ENCODE measurements at places on chromosomes 4 and X. TPM values are rescaled to one million over a fixed set of nuclear protein-coding genes. Genes with fewer than 3 reads are reported as not detected.

DNA sequence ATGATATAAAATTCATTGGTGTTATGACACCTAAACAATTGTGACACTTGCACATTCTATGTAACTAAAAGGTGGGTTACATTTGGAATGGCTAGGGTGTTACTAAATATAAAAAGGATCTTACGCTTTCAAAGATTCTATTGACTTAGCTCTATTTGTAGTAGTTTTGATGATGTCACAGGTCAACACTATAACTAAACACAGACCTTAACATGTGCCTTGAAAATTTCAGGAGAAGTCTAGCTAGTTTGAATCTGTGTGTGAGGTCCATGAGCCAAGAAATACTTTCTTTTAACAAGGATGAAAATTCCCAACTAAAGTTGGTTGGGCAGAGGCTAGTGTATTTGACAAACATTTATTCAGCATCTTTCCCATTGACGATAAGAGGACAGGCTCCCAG lies 298.0 kb downstream of the GPAT3 start:
- DNase-seq = no peak

GRCh38 chr4:159368320-159368719 lies 265.4 kb downstream of the RAPGEF2 start:
- DNase-seq = no peak

The MMRN1 gene
- total RNA-seq = 10.1 TPM

- DNase-seq = no peak
Observed at GRCh38 chr4:34412911-34413310, 1831.4 kb downstream of the ARAP2 start.

GRCh38 chr4:186844059-186844681 lies 120.5 kb upstream of the FAT1 start:
- DNase-seq = peak; percentile 31

The PCDH18 gene
- total RNA-seq = 3.9 TPM

- no peak for DNase-seq
Observed at GRCh38 chrX:132651421-132652086, 162.7 kb upstream of the MBNL3 start.

DNA sequence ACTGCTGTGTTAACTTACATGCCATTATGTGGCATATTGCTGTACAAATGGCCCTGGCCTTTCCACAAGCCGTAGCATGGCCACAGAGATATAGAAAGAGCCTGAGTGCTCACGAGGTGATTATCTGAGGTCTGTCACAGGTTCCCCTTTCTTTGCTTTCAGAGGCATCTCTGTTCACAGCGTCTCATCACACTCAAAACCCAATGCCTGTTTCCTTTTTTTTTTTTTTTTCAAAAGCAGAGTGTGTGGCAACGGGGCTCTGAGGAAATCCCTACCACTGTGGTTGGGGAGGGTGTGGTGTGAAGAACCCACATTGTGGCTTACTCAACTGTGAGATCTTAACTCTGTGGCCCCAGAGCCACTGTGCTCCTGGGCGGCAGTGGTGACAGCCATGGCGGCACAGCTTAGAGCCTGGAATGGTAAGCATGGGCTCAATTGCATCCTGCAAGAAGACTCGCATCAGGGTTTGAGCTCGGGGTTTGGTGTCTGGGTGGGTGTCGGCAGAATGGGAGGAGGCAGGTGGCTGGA lies 30.8 kb downstream of the RTL5 start:
- DNase-seq = peak; percentile 36

The PITX2 gene
- total RNA-seq = 0.50 TPM

The S100G gene
- total RNA-seq = not detected

DNA sequence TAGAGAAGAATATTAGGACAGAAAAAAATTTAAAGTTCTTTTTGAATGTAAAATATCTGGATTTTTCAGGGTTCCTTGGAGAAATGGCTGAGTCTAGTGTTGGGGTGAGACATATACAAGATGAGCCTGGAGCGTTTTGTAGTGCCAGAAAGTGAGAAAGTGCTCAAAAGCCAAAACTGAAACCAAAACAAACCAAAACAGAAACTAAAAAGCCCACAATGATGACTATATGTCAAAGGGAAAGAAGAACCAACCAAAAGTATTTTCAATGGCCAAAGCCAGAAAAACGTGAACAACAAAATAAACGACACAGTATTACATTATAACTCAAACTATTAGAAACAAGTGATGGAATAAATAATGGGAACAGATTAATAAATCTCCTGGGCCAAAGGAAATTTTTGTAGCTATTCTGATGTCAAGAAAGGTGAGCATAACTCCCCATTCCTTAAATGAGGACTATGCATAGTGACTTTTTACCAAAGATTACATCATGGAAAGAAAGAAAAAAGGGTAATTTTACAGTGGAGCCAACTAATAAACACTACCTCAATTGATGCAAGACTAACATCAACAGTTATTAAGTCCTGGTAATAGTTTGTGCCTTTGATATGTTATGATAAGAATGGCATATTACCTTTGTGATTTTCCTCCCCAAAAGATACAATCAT lies 1137.6 kb downstream of the C4orf33 start:
- DNase-seq = no peak

DNA sequence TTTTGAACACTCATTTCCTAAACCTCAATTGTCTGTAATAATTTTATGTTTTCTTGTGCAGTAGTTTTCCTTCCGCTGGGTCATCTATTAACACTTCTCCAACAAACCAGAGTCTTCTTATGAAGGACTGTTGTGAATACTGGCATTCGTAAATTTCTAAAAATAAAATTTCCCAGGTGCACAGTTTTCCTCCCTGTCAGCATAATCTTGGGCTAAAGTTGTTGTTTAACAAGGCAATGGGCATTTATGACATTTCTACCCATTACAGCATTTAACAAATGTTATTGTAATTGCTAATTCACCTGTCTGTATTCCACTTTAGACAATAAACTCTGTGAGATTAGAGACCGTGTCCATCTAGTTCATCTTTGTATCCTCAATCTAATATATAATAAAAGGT lies 1.2 kb downstream of the SCFD2 start:
- no peak for DNase-seq

GRCh38 chrX:12878536-12878935 lies 11.7 kb downstream of the TLR7 start:
- no peak for DNase-seq

The LRCH2 gene
- total RNA-seq = 1.6 TPM

The TRIM75 gene
- total RNA-seq = not detected

- DNase-seq = no peak
Observed at GRCh38 chr4:184361443-184361842, 112.9 kb downstream of the IRF2 start.

DNA sequence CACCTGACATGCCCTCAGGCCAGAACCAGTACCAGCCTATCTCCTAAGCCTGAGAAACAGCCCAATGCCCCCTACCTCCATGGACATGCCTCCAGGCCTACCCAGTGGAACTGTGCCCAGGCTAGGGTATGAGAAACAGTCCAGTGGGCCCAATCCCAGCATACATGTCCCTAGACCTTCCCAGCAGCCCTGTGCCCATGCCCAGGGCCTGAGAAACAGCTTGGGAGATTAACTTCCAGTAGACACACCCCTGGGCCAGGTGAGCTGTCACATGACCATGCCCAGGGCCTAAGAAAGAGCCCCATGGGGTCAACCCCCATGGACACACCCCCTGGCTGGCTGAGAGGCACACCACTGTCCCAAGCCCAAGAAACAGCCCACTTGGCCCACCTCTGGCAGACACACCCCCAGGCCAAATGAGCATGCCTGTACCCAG lies 78.8 kb downstream of the CBR4 start:
- peak; percentile 28 for DNase-seq

DNA sequence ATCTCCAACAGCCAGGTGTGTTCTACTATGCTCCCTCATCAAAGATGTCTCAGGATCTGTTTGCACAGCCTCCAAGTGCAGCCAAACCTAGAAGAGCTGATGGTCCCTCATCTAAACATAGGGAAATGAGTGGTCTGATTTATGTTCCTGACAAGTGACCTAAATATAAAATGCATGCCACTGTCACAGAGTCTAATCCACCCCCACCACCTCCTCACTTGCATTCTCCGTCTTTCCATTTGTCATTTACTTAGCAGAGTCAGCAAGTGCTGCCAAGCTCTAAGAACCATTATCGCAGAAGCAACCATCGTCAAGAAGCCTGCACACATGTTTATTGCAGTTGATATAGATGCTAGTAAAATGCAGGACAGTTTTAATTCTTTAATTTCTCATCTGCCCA lies 33.1 kb upstream of the VCX3A start:
- no peak for DNase-seq

- peak; percentile 39 for DNase-seq
Observed at GRCh38 chr4:39621582-39621981, 17.1 kb downstream of the SMIM14 start.

DNA sequence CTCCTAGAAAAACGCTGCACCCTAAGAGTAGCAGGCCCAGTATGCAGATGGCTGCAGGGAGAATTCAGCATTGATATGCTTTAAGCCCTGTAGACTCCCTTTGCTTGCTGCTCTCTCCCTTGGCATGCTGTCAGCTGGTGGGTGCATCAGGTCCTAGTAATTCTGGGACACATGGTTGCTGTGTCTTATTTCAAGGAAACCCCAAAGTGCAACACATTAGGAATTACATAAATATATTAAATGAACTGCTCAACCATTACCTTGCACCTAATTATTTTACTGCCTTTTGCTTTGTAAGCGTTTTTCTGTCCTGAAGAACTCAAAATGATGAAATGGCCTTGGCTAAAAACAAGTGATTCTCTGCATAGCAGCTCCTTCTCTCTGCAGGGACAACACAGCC lies 516.3 kb downstream of the ZIC3 start:
- DNase-seq = no peak

- DNase-seq = no peak
Observed at GRCh38 chr4:114727461-114727860, 128.9 kb downstream of the UGT8 start.

DNA sequence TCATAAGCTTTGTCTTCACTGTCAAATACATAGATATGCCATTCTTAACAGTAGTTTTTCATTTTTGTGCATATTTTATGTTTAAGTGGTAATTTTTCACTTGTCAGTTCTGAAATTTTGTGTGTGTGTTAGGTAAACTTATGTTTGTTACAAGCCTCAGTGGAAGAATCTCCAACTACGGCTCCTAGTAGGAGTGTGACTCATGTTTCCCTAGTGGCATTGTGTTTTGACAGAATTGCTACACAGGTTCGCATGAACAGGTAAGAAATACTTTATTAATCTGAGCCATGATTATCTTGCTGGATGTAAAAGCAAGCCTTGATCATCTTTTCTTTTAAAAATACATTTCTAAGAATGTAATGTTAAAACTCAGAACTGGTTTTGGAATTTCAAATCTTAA lies 94.4 kb downstream of the BLTP1 start:
- no peak for DNase-seq

GRCh38 chrX:72358313-72358712 lies 52.6 kb upstream of the CITED1 start:
- no peak for DNase-seq

The PABPC1L2A gene
- total RNA-seq = not detected

DNA sequence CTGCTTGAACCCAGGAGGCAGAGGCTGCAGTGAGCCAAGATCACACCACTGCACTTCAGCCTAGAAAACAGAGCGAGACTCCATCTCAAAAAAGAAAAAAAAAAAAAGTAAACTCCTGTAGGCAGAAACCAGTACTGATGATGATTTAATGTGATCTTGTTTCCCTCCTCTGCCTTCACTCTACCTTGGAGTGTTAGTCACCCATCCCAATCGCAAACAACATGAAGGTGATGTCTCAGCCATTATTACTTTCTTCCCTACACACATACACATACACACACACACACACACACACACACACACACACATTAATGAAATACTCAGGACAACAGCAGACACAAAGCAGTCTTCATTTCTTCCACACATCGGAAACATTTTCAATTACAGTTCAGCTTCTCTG lies 15.6 kb downstream of the XKRX start:
- DNase-seq = no peak

The AFF2 gene
- total RNA-seq = 0.30 TPM

- DNase-seq = no peak
Observed at GRCh38 chrX:149571770-149572169, 15.5 kb downstream of the MAGEA9B start.

The CCDC149 gene
- total RNA-seq = 13.2 TPM

GRCh38 chr4:28310926-28311325 lies 1450.3 kb downstream of the STIM2 start:
- DNase-seq = no peak

The TAF1 gene
- total RNA-seq = 15.8 TPM

The SPANXN3 gene
- total RNA-seq = not detected

GRCh38 chr4:123578276-123579029 lies 181.9 kb downstream of the SPRY1 start:
- no peak for DNase-seq

The ARX gene
- not detected for total RNA-seq

DNA sequence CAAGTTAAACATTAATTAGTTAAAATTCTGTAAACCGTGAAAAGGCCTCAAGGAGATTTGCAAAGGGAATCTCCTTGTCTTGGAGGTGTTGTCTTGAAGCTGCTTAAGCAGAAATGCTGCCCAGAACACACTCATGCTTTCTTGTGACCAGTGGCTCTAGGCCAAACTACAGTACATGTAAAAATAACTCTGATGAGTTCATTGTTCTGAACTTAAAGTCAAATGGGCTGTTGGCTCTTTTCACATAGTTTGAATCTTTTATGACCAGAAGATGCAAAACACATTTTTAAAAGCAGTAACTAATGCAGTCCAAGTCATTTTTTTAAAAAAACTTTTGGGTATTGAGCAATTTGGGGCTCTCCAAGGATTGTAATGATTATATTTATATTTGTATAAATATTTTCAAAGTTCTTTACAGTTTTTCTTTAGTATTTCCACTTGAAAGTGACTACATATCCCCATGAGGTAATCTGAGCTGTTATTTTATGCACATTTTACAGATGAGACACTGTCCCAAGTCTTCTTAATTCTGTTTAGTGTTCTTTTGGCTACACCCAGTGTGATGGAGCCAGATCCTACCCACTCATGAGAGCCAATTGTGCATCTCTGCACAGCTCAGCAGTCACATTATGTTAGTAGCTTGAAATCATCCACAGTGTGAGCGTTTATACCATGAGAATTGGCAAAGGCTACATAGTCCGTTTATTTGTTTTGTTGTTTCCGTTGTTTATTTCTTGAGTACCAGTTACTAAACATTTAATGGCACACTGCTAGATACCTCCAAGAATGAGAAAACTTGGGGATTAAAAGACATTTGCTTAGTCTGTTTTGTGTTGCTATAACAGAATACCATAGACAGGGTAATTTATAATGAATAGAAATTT lies 112.8 kb upstream of the ATXN3L start:
- no peak for DNase-seq

DNA sequence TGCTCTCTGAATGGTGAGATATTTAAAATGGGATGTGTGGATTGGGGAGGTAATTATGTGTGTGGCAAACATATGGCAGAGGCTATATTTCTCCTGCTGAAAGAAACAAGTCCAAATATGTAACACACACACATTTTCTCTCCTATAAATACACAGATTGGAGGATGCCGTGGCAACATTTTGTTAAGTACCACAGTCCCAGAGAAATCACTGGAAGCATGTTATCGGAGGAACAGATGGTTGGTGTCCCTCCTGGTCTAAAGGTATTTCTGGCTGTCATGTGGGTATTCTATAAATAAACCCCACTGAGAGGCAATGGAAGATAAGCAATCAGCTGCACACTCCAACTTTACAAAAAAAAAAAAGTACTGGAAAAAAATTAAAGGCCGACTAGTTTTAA lies 528.3 kb upstream of the BOD1L1 start:
- DNase-seq = no peak

The SPANXN4 gene
- not detected for total RNA-seq

- DNase-seq = no peak
Observed at GRCh38 chr4:11589676-11590075, 161.0 kb upstream of the HS3ST1 start.

The CXCL11 gene
- 0.42 TPM for total RNA-seq

- DNase-seq = peak; percentile 49
Observed at GRCh38 chrX:153926858-153927671, 1.0 kb upstream of the ARHGAP4 start.
